ENCODE measurements at places on chromosomes 2 and 18.
A peak's percentile ranks its signal among the peaks of the same experiment; 100 is the strongest.

GRCh38 chr18:9117980-9118841 is 15.7 kb downstream of the NDUFV2 start:
- no peak for DNase-seq

DNA sequence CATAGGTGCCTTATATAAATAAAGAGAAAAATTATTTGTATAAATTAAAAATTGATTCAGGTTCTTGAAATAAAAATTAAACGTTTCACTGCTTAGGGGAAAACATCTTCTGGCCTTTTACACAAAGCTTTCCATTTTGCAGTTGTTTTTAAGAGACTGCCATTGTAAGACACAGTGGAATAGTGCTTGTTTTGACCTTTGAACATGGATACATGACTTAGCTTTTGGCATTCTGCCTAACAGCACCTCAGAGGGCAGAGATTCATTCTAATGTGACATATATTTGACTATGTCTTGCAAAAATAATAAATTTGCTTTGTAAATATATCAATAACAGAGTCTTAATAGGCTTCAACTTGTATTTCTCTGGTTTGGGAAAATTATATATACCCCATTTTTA is 142.1 kb downstream of the SLC4A10 start:
- no peak for DNase-seq

- no peak for DNase-seq
These were observed 68.7 kb downstream of the PXDN start for GRCh38 chr2:1675633-1676032.

DNA sequence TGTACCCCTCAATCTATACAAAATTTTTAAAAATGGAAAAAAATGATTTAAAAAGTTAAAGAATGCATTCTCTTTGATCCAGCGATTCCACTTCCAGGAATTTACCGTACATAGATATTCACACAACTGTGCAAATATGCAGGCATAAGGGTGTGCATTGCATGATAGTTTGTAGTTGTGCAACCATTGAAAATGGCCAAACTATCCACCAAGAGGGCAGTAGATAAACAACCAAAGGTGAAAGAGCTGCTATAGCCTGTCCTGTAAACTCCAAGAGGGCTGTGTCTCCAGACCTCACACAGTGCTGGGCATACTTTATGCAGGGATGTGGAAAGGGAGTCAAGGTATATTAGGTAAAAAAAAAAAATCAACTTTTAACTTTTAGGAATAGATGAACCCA is 116.5 kb upstream of the NEDD4L start:
- no peak for DNase-seq

DNA sequence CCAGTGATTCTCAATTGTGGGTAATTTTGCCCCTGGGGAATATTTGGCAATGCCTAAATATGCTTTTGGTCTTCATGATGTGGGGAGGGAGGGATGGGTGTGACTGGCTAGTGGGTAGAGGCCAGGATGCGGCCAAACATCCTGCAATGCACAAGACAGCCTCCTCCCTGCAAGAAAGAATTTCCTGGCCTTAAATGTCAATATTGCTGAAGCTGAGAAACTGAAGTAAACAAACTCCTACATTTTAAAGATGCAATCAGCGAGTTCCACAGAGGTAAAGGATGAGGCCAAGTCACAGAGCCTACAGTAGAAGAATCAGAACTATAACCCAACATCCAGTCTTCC is 272.9 kb upstream of the EPHA4 start:
- no peak for DNase-seq

- DNase-seq: no peak
These were observed 893.9 kb upstream of the ACVR2A start for GRCh38 chr2:146950911-146951310.

- DNase-seq: no peak
These were observed 91.1 kb upstream of the FZD7 start for GRCh38 chr2:201942531-201942930.

- no peak for DNase-seq
These were observed 325.5 kb upstream of the HS6ST1 start for GRCh38 chr2:128644156-128644555.

- DNase-seq: no peak
These were observed 318.2 kb upstream of the NRXN1 start for GRCh38 chr2:51350100-51350499.

GRCh38 chr18:56119681-56120080 is 518.7 kb downstream of the TXNL1 start:
- DNase-seq: no peak

DNA sequence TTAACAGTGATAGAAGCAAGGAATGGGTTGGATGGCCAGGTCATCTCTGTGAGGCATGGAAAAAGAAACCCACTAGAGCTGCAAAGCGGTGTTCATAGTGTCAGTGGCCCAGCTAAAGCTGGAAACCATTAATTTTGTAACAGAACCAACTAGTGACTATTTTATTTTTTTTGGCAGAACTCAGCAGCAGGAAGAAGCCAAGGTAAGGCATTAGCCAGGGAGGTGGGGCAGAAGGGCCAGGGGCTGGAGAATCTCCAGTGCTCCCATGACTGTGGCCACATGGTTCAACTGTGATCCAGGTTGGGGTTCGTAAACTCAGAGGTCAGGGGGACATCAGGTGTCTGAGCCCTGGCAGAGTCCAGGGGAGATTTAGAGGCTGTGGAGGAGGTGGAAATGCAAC is 25.9 kb upstream of the YES1 start:
- DNase-seq: no peak

DNA sequence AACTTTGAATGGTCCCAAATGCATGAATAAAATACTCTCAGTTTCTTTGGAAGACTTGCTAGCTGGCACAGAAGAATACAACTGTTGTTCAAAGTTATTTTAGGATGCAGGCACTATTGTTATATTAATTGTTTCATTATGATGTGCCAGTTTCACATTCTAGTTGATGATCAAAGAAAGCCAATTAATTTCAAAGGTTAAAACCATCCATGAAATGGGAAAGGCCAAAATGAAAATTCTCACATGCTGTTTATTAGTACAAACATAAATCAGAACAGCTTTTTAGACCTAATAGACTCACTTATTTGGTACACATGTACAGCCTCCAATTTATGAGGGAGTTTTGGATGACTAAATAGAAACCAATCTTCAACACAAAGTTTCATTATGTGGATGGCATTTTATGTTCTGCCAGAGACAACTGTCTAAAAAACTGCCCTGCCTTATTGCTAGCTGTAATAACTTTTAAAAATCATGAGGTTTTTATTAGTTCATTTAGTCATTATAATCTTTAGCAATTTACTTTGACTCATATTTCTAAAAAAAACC is 42.2 kb downstream of the RFTN2 start:
- no peak for DNase-seq

DNA sequence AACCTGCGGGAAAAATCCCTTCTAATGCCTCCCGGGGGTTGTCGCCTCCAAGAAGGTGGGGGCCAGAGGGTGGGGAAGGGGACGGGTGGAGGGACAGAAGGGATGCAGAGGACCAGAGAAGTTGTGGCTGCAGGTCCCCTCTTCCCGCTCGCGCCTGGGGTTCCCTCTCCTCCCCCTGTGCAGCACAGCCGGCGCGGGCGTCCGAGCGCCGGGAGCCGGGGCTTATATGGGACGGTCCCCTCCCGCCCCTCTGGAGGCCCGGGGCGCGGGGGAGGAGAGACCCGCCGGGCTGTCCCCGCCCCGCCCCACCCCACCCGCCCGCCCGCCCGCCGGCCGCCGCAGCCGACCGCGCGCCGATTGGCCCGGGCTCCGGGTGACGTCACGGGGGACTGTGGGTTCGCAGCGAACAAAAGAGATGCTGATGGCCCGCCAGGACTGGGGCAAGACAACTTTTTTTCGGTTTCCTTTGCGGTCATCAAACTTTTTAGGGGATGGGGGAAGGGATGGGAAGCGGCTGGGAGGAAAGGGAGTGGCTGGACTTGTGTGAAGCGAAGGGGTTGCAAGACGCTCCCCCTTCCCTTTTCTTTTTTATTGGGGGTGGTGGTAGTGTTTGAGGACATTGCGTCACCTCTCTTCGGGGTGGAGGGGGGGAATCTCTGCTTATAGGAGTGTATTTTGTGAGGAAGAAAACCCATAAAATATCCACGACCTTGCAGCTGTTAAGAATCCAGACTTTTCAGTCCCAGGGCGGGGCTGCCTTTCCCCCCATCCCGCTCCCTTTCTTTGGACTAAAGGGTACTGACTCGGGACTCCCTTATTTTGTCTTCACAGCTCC is at the start of gene FN1:
Gene FN1, minus strand, starts transcription at position 199 of the 835 bp plus-strand sequence. CDS start 266 bp downstream, outside the sequence.
- peak; percentile 52 for DNase-seq

GRCh38 chr2:220857368-220857767 is 714.7 kb downstream of the EPHA4 start:
- DNase-seq: no peak

- no peak for DNase-seq
These were observed 13.4 kb upstream of the MAT2A start for GRCh38 chr2:85525567-85525966.

GRCh38 chr2:73897240-73897583 is 4.4 kb downstream of the ACTG2 start:
- DNase-seq: no peak

DNA sequence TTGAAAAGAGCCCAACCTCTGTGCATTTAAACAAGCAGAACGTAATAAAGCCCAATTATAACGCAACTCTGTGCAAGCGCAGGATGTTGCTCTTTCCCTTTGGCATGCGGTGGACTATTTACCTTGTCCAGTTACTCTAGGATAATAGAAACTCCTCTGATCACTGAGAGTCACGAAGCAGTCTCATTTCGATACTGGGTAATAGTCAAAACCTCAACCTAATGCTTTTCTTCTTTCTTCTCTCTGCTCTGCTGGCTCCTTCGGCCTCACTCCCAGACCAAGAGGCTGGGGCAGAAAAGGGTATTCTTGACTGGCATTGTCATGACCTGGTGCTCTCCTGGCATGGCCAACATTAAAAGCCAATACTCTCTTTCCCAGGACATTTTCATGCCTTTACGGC is 89.7 kb upstream of the GCFC2 start:
- no peak for DNase-seq

- DNase-seq: no peak
These were observed 161.4 kb downstream of the PLCL1 start for GRCh38 chr2:197965756-197966155.

- no peak for DNase-seq
These were observed 23.4 kb downstream of the MROH2A start for GRCh38 chr2:233801357-233802131.

DNA sequence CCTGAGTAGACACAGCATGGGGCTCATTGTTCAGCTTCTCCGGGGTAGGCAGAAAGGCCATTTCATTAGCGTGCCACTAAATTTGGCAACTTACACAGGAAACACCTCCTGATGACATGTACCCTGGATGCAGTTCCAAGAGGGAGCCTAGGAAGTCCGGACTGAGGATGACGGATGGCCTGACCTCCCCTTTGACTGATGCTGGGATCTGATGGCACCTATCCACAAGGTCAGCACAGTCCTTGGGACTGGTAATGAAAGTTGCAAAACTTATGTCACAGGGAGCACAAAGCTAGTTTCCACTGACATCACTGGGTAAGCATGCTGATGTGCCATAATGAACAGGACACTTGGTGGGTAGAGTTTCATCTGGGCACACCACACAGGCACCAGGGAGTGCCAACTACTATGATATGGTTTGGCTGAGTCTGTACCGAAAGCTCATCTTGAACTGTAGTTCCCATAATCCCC is 126.7 kb upstream of the ARL4C start:
- DNase-seq: no peak

- no peak for DNase-seq
These were observed 41.1 kb upstream of the NAB1 start for GRCh38 chr2:190607657-190608357.

GRCh38 chr2:17600556-17601204 is 60.2 kb downstream of the VSNL1 start:
- DNase-seq: no peak

- no peak for DNase-seq
These were observed 589 bp upstream of the DAW1 start for GRCh38 chr2:227870710-227871374.

DNA sequence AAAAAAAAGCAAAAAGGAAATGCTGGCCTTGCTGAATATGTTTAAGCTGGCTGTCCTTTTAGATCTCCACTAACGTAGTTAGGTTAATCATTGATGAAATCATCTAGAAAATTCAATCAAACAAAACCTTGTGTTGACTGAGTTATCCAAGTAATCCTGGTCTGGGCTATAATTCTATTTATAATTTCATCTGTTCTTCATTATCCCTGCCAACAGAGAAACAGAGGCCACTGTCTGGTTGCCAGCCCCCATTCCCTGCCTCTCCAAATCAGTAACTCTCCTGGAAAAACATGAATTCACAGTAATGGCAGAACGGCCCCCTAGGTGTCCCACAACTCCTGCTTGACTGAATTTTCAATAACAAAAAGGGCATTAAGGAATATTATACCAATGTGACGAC is 24.6 kb downstream of the DOCK10 start:
- no peak for DNase-seq

- DNase-seq: no peak
These were observed 13.2 kb upstream of the DES start for GRCh38 chr2:219404954-219405353.

GRCh38 chr2:11983870-11984269 is 237.4 kb downstream of the LPIN1 start:
- DNase-seq: no peak

DNA sequence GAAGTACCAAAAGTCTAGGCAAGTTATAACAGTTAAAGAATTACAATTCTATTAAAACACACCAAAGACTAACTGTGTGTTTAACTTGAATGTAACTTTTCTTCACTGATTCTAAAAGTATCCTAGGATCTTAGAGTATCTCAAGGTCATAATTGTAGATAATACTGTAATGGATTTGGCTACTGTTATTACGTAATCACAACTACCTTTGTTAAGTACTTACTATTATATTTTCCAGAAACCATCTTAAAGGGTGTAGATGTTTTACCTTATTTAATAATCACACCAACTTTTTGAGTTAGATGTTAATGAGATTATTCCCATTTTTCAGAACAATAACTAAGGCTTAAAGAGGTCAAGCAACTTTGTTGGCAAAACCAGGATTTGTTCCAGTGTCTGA is 161.3 kb upstream of the REG3A start:
- no peak for DNase-seq

DNA sequence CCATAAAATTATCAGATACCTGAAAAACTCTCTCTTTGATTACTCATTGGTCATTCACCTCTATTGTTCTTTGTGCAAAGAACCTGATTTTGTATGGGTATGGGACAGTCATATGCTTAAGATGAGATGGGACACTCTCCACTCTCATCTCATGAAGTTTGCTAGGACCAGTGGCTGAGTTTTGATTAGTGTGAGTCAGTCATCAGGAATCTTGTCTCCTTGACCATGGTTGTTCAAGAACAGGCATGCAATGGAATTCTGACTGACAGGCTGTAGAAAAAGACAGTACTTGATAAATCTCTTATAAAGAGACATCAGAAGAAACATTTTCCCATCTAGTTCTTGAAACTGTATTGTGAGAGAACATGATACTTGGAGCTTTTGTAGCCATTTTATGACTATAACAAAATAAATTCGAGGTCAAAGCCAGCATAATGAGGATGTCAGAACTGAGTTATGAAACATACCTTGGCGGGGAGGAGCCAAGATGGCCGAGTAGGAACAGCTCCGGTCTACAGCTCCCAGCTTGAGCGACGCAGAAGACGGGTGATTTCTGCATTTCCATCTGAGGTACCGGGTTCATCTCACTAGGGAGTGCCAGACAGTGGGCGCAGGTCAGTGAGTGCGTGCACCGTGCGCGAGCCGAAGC is 367.0 kb downstream of the NR4A2 start:
- DNase-seq: no peak

- DNase-seq: no peak
These were observed 277.2 kb downstream of the AGPS start for GRCh38 chr2:177669625-177670330.
